ENCODE measurements at places on chromosomes 16 and 17. TPM values are rescaled to one million over a fixed set of nuclear protein-coding genes. Genes with fewer than 3 reads are reported as not detected.
A peak's percentile ranks its signal among the peaks of the same experiment; 100 is the strongest.

GRCh38 chr17:65085397-65085796 lies 28.9 kb upstream of the GNA13 start:
- H3K4me1 ChIP-seq = no peaks in the 10 kb centered on the region
- H3K36me3 ChIP-seq = no peaks in the 10 kb centered on the region

DNA sequence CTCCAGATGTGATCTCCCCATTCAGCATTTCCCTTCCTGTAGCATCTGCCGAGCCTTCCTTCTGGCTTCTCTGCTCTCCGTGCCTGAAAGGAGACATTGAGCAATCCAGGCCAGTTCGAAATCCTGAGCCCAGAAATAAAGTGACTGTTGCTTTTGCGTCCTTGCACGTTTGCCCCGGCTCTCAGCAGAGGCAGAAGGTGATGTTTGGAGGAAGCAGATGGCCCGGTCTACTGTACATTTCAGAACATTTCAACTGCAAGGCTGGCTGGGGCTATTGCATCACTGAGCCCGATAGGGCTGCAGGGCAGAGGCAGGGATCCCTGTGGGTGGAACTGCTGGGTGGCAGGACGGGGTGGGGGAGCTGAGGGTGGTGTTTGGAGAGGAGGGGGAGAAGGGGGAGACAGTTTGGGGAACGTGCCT lies 29.4 kb downstream of the IRF8 start:
- no peak overlapping the region for H3K27ac ChIP-seq
- H3K27me3 ChIP-seq = no peaks in the 10 kb centered on the region
- H3K4me1 ChIP-seq = no peaks in the 10 kb centered on the region
- no peak overlapping the region for H3K4me3 ChIP-seq

RPH3AL gene
- 7.2 TPM for total RNA-seq

DNA sequence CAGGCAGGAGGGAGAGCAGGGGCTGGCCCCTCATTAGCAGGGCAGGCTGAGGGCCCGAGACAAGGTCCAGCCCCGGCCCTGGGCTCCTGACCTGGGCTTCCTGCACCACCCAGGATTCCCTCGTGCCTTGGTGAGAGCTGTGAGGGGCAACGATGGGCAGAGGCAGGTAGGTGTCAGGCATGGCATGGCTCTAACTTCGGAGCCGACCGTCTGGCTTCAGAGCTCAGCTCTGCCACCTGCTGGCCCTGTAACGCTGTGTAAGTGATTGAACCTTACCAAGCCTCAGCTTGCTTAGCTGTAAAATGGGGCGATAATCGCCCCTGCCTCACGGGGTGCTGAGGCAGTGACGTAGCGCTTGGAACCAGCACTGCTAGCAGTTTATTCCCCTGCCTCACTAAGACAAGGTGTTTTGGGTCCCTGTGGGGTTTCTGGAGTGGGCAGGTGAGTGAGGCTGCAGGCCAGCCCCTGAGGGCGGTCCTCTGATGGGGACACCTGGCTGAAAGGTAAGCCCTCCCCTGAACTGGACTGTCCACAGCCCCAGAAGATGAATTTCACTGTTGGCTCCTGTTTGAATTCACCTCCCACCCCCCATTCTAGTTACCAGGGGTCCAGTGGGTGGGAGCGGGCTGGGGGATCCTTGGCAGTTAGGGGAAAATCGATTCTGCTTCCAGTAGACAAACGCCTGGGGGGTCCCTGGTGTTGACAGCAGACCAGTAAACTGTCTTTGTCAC lies 184.8 kb upstream of the GSE1 start:
- no peak for DNase-seq
- no peaks in the 10 kb centered on the region for H3K4me1 ChIP-seq
- H3K27ac ChIP-seq = no peak overlapping the region
- H3K36me3 ChIP-seq = no peaks in the 10 kb centered on the region
- H3K4me3 ChIP-seq = no peak overlapping the region

EPOP gene
- 0.70 TPM for total RNA-seq

DNA sequence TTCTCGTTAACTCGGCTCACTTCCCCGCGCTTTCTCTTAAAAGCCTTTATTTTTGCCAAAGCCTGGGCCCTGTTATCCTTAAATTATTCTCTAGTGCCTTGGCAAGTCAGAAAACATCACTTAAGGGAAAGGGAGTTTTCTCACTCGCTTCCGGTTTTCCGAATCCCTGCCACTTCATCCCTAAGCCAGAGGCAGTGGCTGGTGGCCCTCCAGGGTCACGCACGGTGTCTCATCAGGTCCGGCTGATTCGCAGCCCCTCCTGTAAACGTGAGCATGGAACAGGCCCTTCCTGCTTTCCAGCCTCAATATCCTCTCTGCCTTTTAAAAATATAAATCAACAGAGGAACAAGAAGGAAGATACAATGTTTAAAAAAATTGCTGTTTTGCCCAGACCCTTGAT lies 142.5 kb upstream of the CHMP6 start:
- H3K27ac ChIP-seq = no peak overlapping the region
- H3K4me1 ChIP-seq = no peaks in the 10 kb centered on the region
- DNase-seq = no peak
- H3K27me3 ChIP-seq = no peaks in the 10 kb centered on the region

GRCh38 chr16:68577352-68577853 lies 38.3 kb downstream of the ZFP90 start:
- H3K4me3 ChIP-seq = no peak overlapping the region
- no peak overlapping the region for H3K27ac ChIP-seq
- no peaks in the 10 kb centered on the region for H3K36me3 ChIP-seq
- H3K27me3 ChIP-seq = no peaks in the 10 kb centered on the region

GRCh38 chr16:85446951-85447692 lies 166.0 kb upstream of the GSE1 start:
- DNase-seq = no peak
- no peaks in the 10 kb centered on the region for H3K27me3 ChIP-seq
- H3K4me3 ChIP-seq = no peak overlapping the region

RCVRN gene
- total RNA-seq = 0.24 TPM

DNA sequence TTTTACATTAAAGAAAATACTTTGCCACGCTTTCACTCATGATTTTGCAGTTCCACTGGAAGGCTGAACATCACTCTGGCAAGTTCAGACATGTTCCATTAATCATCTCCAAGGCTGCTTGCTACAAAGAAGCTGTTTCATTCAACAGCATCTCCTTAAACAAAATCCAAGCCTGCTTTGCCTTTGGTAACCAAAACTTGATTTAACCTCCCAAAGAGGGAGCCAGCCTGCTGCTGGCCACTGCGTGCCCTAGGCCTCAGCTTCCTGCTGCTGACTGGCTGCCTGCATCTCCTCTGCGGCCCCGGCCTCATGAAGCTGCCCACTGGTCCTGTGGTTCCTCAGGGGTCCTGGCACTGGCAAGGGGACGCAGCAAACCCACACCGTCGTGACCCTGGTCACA lies 31.8 kb downstream of the ANKRD11 start:
- H3K27ac ChIP-seq = no peak overlapping the region
- no peaks in the 10 kb centered on the region for H3K36me3 ChIP-seq
- no peaks in the 10 kb centered on the region for H3K27me3 ChIP-seq
- no peak for DNase-seq
- no peak overlapping the region for H3K4me3 ChIP-seq

DNA sequence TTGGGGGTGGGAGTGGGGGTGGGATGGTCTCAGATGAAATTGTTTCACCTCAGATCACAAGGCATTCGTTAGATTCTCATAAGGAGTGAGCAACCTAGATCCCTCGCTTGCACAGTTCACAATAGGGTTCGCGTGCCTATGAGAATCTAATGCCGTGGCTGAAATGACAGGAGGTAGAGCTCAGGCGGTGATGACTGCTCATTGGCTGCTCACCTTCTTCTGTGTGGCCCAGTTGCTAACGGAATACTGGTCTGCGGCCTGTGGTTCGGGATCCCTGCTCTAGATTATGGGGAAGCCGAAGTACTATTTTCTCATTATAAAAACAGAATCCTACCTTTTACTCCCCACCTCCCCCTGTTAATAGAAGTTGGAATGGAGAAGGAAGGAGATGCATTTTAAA lies 18.9 kb downstream of the CLTC start:
- H3K4me1 ChIP-seq = peaks cover 76% of the 10 kb centered on the region
- no peak overlapping the region for H3K4me3 ChIP-seq
- no peak overlapping the region for H3K27ac ChIP-seq
- no peaks in the 10 kb centered on the region for H3K27me3 ChIP-seq
- no peaks in the 10 kb centered on the region for H3K36me3 ChIP-seq
- DNase-seq = no peak

MC1R gene
- total RNA-seq = 0.63 TPM

GRCh38 chr16:9787717-9788116 lies 394.5 kb downstream of the GRIN2A start:
- no peaks in the 10 kb centered on the region for H3K4me1 ChIP-seq
- peak overlapping the region; percentile 35 for H3K27ac ChIP-seq
- H3K4me3 ChIP-seq = no peak overlapping the region
- no peak for DNase-seq

DNA sequence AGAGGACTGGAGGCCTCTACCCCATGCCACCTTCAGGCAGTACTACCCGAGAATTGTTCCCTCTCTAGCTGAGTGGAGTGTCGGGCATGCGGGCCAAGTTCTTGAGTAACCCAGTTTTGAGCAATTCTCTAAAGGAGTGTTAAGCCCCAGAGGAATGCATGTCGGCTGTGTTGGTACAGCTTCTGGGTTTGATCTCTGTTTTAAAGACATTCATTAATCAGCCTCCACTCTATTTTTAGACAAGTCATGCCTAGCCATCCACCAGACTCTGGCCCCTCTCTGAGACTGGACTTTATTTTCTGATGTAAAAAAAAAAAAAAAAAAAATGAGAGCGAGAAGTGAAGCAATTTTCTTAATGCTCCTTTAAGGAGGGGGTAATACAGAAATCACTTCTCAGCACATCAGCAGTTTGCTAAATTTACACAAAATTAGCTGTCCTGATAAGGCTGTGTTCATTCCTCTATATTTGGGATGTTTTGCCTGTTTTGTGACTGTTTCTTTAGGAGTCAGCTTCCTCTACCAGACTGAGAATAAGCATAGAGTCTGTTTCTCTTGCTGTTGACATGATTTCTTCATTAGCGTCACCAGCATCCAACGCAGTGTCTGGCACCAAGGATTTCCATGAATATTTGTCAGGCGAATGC lies 88.7 kb downstream of the AXIN2 start:
- no peak overlapping the region for H3K4me3 ChIP-seq
- H3K4me1 ChIP-seq = peaks cover 30% of the 10 kb centered on the region
- H3K27me3 ChIP-seq = no peaks in the 10 kb centered on the region

CCDC78 gene
- total RNA-seq = 0.43 TPM

DNA sequence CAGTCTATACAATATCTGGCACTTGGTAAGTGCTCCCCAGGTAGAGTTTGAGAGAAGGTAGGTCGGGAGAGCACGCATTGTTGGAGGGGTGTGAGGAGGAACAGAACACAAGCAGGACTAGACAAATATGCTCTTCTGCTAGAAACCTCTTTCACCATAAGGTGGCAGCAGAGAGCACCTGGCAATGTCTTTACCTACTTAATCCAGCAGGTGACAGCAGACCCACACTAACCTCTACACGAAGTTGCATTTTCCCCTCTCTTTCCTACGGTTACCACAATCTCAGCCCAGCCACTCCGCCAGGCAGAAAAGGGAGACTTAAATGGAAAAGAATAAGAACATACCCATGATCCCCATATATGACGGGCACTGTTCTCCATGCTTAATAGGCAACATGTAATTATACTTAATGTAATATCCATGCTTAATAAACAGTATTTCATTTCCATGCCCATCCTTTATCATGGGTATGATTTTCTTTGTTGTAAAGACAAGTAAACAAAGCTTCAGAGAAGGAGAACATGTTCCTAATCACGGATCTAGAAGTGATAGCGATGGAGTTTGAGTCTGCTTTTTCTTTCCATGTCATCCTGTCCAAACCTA lies 55.1 kb upstream of the CCL2 start:
- peaks cover 6% of the 10 kb centered on the region for H3K4me1 ChIP-seq
- H3K27me3 ChIP-seq = no peaks in the 10 kb centered on the region
- H3K36me3 ChIP-seq = no peaks in the 10 kb centered on the region

NPIPB13 gene
- total RNA-seq = not detected

- peaks cover 31% of the 10 kb centered on the region for H3K4me1 ChIP-seq
- H3K4me3 ChIP-seq = no peak overlapping the region
- no peaks in the 10 kb centered on the region for H3K27me3 ChIP-seq
- DNase-seq = no peak
- no peaks in the 10 kb centered on the region for H3K36me3 ChIP-seq
- no peak overlapping the region for H3K27ac ChIP-seq
These were observed 10.1 kb upstream of the MNT start for GRCh38 chr17:2410951-2411350.

DNA sequence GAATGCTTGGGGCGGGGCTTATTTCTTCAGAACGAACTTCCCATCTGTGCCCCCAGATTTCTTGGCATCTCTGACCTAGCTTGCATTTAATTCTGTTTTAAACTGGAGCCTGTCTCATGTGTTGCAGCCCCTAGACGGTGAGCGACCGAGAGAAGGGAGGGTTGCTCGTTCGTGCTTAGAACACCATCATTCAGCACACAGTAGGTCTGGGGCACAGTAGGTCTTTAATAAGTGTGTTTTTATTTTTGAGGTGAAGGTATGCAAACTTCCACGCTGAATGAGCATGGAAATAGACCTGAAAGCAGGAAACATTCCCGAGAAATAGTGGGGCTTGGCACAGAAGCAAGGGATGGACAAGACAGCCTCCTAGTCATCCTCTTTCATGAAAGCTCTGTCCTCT lies 57.0 kb upstream of the TAC4 start:
- no peaks in the 10 kb centered on the region for H3K4me1 ChIP-seq
- no peak for DNase-seq
- H3K27me3 ChIP-seq = peaks cover 21% of the 10 kb centered on the region

Measured in right atrium auricular region (tissue), 2 donors.